ENCODE measurements at places on chromosomes 7 and 10.

- no peak for DNase-seq
Observed at GRCh38 chr10:6716516-6716915, 136.4 kb upstream of the PRKCQ start.

GRCh38 chr10:48444266-48444665 is 137.8 kb downstream of the MAPK8 start:
- no peak for DNase-seq

DNA sequence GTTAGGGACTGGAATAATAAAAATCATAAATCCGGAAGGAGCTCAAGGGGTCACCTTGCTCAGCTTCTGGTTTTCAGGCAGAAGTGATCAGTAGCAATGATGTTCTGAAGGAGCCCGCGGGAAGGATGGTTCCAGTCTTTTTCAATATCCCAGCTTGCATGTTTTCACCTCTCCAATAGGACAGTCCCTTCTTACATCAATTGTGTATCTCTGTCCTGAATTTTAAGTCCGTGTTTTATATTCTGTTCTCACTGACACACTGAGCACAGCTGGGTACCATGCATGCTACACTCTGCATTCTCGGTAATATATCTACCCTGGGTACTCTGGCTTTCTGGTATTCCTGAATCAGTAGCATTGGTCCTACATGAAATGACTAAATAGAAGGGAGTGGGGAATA is 55.2 kb upstream of the SLC35B4 start:
- no peak for DNase-seq

GRCh38 chr7:92797693-92798092 is 38.7 kb downstream of the CDK6 start:
- no peak for DNase-seq

DNA sequence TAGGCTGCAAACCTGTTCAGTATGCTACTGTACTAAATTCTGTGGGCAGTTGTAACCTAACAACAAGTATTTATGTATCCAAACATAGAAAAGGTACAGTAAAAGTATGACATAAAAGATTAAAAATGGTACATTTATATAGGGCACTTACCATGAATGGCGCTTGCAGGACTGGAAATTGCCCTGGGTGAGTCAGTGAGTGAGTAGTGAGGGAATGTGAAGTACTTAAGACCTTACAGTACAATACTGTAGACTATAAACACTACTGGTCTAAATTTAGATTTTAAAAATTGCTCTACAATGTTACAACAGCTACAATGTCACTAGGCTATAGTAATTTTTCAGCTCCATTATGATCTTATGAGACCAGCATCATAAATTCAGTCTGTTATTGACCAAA is 146.0 kb upstream of the GNAI1 start:
- DNase-seq, result no peak

- DNase-seq, result no peak
Observed at GRCh38 chr7:148872188-148872587, 11.9 kb downstream of the EZH2 start.

- no peak for DNase-seq
Observed at GRCh38 chr10:111698711-111699110, 484.9 kb downstream of the GPAM start.

DNA sequence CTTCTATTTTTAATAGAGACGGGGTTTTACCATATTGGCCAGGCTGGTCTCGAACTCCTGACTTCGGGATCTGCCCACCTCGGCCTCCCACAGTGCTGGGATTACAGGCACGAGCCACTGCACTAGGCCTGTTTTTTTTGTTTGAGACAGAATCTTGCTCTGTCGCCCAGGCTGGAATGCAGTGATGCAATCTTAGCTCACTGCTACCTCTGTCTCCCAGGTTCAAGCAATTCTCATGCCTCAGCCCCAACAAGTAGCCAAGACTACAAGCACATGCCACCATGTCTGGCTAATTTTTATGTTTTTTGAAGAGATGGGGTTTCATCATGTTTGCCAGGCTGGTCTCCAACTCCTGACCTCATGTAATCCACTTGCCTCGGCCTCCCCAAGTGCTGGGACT is 73.7 kb downstream of the TYW1B start:
- DNase-seq, result no peak

- no peak for DNase-seq
Observed at GRCh38 chr10:62684911-62685310, 119.6 kb upstream of the ADO start.

GRCh38 chr10:30637881-30638467 is 8.4 kb upstream of the LYZL2 start:
- no peak for DNase-seq

DNA sequence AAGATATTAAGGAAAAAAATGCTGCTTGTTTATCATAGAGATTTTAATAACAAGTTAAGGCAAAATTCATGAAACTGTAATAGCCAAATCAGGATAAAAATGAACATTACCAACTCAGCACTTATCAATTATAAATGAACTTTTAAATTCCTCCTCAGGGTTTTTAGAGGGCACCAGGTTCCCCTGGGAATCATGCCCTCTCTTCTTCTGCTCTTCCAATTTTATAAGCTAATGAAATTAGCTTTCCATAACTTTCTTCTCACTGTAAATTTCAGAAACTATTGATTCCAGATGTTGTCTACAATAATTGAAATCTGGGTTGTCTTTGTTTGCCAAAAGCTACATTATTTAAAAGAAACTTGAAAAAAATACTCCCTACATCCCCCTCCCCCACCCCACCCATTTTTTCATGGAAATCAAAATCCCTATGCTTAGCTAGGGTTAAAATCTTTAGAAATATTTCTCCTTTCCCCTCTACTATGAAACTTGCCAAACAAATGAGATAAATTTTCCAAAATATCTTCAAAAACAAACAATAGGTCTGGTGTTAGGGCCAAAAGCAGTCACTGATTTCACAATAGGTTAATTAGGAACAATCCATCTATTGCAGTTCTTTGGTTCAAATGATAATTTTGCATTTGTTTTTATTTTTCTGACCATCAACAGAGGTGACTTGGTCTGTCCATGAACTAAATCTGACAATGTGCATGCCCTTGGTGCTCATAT is 187.7 kb downstream of the DOCK4 start:
- no peak for DNase-seq
